ENCODE measurements at places on chromosomes 12 and 14.
A peak's percentile ranks its signal among the peaks of the same experiment; 100 is the strongest.

DNA sequence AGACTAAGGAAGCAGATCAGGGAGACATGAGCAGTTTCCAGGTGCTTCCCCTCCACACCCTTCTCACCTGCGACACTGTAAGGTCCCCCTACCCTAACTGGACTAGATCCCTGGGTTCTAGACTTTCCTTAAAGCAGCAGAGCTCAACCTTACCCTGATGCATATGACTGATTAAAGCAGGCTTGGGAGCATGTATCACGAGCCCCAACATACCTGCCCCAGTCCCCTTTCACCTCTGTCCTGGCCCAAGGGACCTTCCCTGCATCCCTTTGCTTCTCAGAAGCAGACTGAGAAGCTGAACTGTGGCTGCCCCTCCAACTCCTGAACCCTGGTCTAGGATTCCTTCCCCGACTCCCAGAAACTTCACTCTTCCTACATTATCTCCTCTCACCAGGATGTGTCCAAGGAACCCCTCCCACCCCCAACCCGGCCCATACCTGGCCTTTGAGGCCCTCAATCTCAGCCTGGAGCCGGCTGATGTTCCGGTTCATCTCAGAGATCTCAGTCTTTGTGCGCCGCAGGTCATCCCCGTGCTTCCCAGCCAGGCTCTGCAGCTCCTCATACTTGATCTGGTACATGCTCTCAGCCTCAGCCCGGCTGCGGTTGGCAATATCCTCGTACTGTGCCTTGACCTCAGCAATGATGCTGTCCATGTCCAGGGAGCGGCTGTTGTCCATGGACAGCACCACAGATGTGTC is 5.4 kb downstream of the KRT8 start:
- no peak for DNase-seq

DNA sequence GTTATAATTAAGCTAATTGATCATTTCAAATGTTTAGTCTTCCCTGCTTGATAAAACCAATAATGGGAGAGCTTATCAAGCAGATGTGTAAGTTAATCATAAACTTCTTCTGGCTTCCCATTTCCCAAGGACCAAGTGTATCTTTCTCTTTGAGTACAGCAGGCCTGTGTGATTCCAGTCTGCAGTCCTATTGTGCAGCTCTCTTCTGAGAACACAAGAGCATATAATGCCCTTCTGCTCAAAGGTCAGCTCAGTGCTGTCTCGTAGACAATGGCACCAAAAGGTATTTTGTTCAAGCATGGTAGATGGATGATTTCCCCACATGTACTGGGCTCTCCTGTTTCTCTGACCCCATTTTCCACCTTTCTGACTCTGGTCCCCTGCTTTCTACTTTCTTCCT is 101.8 kb upstream of the DYRK2 start:
- no peak for DNase-seq

GRCh38 chr12:105882404-105882803 is 256.4 kb downstream of the NUAK1 start:
- DNase-seq = peak; percentile 20

GRCh38 chr12:84355561-84355960 is 557.0 kb downstream of the SLC6A15 start:
- DNase-seq = no peak

DNA sequence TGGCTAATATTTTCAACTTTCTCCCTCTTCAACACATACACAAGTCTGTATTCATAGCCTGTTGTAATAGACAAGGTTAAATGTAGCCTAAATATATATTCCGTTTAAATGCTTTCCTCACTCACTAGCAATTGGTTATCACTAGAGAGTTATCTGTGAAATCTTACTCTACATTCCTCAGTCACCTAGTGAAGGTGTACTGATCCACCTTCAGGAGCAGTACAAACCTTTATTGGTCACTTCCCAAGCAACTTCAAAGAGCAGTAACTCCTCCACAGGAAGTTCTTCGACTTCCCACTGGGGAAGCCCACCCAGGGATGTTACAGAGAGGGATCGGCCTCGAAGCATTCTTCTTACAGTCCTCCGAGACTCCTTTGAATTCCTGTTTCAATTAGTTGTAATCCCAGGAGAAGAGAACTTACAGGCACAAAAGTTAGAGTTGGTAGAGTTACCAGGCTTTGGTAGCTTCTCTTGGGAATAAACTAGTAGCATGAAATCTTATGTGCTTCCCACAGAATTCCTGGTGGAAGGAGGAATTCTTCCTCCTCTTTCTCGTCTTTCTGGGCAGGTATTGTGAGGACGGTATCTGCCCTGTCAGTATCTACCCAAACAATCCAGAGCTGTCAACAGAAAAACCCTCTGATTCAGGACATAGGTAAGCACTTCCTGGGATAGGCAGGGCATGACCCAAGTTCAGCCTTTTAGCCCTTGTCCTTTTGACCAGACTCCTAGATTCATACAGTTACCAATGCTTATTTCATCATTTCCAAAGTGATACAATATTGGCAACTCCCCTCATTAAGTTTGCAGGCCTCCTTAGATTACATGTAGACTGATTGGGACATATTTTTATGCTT is at the start of gene GYS2:
Gene GYS2, minus strand, starts transcription at position 603 of the 857 bp plus-strand sequence. Its CDS starts 255 bp downstream, at position 348.
- DNase-seq = no peak

DNA sequence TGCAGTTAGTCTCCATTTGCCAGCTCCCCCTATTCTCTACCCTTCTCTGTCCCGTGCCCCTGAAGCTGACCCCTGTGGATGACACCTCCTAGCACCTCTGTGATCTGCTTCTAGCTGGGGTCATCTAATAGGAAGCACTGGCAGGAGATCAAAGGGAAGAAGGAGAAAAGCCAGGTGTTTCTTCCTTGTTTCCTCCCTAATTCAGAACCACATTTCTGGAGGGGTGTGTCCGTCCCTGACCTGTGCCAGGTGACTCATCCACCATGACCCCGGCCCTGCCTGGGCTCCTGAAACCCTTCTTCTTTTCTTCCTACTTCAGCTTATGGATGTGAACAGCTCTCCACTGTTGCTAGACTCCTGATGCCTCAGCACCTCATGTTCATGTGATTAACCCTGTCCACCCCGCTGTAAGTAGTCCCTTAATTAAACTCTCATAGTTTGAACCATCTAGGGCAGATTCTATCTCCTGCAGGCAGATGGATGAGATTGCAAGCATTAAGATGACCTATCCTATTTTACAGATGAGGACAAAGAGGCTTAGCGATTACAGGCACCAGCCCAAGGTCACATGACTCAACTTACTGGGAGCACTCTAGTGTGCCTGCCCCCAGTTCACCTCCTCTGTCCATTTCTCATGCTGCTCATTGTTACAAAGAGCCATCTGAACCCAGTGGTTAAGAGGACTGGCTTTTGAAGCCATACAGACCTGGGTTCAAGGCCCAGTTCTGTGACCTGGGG is 770.5 kb downstream of the MED13L start:
- DNase-seq = no peak

Data from nucleus accumbens (tissue), 56 donors.